ENCODE measurements at places on chromosomes 2 and 18.

- no peak for DNase-seq
Measured at GRCh38 chr2:72027426-72028161, 120.1 kb downstream of the CYP26B1 start.

- DNase-seq, result no peak
Measured at GRCh38 chr18:10893196-10893595, 256.2 kb downstream of the PIEZO2 start.

DNA sequence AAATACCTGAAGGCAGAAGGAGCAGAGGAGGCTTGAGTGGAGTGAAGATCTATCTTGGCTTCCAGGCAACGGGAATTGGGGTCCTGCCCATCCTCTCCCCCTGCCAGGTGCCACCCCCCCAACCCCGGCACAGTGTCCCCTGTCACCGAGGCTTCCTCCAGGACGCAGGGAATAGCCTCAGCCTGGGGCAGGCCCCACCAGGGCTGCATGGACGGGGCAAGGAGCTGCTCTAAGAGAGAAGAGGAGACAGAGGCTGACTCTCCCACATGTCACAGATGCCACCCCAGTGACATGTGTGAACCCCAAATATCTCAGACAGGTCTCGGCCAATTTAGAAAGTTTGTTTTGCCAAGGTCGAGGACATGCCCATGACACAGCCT, 42.1 kb downstream of the PXDN start:
- no peak for DNase-seq

GRCh38 chr2:59538398-59538911, 1015.0 kb downstream of the BCL11A start:
- no peak for DNase-seq

GRCh38 chr2:137009953-137010352, 244.6 kb downstream of the THSD7B start:
- no peak for DNase-seq

GRCh38 chr2:48315896-48316194, 214.1 kb upstream of the STON1 start:
- no peak for DNase-seq

DNA sequence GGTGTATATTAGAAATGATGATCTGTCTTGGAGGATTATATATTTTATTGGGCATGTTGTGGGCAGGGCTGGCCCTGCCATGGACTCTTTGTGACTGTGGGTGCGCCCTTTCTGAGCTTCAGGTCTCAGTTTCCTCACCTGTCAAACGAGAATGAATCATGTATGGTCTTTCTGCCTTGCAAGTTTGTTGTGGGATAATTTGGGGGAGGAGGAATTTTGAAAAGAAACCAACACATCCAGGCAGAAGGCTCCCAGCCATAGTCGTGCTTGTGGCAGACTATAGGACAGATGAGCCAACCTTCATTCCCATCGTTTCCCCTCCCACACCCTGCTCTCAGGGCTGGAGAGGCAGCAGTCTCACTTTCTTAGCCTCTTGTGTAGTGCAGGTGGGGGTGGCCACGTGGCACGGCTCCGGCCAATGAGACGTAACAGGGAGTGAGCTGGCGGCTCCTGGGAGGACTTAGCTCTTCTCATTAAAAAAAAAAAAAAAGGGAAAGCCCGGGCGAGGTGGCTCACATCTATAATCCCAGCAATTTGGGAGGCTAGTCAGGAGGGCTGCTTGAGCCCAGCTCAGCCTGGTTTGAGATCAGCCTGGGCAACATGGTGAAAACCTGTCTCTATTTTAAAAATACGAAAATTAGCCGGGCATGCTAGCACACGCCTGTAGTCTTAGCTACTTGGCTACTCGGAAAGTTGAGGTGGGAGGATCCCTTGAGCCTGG, 63.1 kb downstream of the RHOB start:
- DNase-seq, result peak; percentile 22

DNA sequence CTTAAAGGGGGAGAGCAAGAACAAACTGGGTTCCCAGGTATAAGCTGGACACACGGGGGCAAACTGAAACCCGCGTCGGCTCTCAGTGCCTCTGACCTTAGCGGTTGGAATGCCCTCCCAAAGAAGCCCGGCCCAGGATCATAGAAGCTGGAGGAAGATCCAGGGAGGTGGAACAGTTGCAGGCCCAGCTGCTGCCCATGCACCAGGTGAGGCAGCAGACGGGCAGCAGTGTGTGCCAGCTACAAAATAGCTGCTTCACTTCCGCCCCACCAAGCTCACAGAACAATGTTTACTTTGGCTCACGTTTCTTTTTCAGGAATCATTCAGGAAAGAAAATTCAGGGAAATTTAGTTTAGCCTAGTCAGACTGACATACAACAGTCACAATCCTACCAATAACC, 3.9 kb upstream of the ERMN start:
- DNase-seq, result peak; percentile 83

Measured in NCI-H2029 treated with DMSO at 0.1 percent for 48 hours (cell line).